Sciatic nerve (tissue), 2 donors: ENCODE measurements at places on chromosomes 5 and 9. TPM values are rescaled to one million over a fixed set of nuclear protein-coding genes. Genes with fewer than 3 reads are reported as not detected.

GRCh38 chr9:93678199-93679019 lies 102.0 kb downstream of the PHF2 start:
- peak; percentile 50 for DNase-seq

- no peak for DNase-seq
Observed at GRCh38 chr5:39169081-39169480, 50.3 kb downstream of the FYB1 start.

DNA sequence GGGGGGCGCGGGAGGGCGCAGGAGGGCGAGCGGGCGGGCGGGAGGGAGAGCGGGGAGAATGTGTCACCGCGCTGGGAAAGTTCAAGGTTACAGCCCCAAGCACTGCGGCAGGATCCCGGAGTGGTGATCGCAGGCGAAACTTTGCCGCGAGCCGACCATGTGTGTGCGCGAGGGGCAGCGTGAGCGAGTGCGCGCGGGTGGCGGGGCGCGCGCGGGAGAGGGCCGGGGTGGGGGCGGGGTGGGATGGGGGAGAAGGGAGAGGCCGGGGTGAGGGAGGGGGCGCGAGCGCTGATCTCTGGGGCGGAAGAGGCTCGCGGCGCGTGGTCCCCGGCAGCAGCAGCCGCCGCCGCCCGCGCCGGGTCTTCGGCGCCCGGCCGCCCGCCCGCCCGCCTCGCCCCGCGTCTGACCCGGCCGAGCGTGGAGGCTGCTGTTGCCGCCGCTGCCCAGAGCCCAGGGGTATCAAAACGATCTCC lies at the start of gene NFIB:
TSS of gene NFIB (minus strand) at position 191 of the 473 bp plus-strand sequence. CDS start 630 bp downstream, outside the sequence.
- DNase-seq: peak; percentile 73

DNA sequence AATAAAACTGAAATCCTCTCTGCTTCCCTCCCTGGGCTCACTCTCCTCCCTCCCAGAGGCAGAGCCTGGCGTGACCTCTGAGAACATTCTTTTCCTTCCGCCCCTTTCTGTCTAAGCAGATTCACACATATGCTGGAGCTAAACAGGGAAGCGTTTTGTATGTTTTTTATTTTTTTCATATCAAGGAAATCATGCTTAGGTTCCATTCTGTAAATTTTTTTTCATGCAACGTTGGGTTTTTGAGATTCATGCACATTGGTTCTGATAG lies 20.2 kb upstream of the BARHL1 start:
- no peak for DNase-seq

DNA sequence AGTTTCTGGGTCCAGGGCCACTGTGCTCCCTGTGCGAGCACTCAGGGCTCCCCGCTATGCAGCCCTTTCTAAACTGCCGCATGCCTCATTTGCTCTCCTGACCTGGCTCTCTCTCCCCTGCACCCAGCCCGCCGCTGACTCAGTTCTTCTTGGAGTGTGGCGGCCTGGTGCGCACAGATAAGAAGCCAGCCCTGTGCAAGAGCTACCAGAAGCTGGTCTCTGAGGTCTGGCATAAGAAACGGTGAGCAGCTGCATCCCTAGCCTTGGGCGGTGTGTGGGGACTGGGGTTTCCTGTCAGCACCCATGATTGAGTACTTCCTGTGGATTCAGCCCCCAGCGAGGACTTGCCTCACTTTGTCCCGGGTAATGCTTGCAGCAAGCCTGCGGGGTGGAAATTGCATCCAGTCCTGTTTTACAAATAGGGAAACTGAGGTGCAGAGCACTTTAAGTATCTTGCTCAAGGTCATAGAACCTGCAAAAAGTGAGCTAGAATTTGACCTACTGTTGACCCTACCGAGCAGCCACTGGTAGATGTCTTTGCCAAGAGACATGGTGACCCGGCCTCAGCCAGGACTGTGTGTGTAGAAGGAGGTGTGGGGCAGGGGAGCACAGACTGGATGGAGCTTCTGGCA lies 27.9 kb downstream of the USP20 start:
- DNase-seq: no peak

- DNase-seq: no peak
Observed at GRCh38 chr5:175740014-175740413, 82.1 kb downstream of the HRH2 start.

DNA sequence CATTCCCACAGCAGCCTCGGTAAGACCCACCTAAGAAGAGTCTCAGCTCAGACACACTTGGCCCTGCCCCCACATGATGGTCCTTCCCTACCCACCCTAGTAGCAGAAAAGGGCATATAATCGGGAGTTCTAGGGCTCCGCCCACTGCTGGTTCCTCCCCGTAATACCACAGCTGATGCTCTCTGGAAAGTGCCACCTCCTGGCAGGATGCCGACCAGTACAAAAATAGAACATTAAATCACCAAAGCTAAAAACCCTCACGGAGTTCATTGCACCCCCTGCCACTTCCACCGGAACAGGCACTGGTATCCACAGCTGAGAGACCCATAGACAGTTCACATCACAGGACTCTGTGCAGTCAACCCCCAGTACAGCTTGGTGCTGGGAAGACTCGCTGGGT lies 271.3 kb downstream of the KIAA0825 start:
- DNase-seq: no peak

DNA sequence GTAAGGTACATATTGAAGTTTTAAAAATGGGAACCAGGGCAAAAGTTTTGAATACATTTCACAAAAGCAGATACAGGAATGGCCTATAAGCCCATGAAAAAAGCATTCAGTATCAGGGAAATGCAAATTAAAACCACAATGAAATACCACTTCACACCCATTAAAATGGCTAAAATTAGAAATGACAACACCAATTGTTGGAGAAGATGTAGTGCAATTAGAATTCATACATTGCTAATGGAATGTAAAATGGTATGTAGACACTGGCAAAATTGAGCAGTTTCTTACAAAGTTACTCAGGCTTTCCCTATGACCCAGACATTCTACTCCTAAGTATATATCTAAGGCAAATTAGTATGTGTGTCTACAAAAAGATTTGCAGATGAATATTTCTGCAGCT lies 34.2 kb downstream of the CDC14B start:
- no peak for DNase-seq

DNA sequence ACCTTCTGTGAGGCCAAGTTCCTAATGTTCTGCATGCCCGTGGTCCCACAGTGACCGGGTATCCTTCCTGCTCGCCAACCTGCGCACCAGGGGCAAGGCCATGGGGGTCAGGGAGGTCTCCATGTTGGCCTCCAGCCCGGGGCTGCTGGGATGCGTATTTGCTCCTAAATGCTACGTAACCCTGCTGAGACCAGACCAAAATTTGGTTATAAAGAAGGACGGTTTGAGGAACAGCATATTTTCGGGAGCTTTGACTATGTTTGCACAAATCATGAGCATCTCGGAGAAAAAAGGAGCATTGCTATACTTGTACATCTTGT lies 35.7 kb upstream of the CLK4 start:
- DNase-seq: no peak

DNA sequence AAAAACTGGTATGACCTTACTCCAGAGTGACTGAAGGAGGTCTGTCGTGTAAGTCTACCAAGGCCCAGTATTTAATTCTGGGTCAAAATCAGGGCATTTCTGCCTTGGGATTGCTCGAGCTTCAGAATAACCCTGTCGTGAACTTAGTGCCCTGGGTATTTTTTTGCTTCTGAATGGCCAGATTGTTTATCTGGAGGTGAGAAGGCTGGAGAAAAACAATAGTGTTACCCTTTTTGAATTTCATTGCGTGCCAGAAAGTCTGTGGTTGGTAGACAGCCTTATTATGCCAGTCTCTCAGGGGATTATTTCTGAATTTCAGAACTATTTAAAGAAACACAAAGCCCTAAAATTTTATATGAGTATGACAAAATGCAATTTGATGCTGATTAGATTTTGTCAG lies 323.4 kb downstream of the CSNK1G3 start:
- no peak for DNase-seq

DNA sequence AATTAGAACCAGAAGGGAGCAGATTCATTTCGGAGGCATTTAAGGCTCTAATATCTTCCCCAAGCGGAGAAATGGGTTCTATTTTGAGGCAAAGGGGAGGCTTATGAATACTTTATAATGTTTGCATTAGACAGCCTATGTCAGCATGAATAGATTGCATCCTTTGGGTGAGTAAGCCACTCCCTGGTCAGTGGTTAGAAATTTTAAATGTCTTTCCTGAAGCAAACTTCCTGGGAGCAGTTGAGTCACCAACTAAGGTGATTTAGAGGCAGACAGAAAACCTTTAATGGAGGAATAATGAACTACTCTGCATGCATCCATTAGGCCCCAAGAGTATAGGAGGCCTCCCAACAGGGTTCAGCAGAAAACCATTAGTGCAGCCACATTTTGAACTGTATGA lies 204.9 kb downstream of the ELAVL2 start:
- no peak for DNase-seq

Gene ACTBL2
- not detected for total RNA-seq

Gene C9orf153
- 0.98 TPM for total RNA-seq

Gene PCDHA7
- total RNA-seq: 0.45 TPM

Gene IFNE
- total RNA-seq: not detected

Gene CTXN3
- not detected for total RNA-seq

Gene NEURL1B
- total RNA-seq: 53.7 TPM
